GM12878 (cell line): ENCODE measurements at places on chromosomes 7 and 10.

- DNase-seq = no peak
Observed at GRCh38 chr10:30028006-30028737, 31.2 kb downstream of the JCAD start.

- no peak for DNase-seq
Observed at GRCh38 chr7:83684928-83685327, 36.0 kb upstream of the SEMA3E start.

DNA sequence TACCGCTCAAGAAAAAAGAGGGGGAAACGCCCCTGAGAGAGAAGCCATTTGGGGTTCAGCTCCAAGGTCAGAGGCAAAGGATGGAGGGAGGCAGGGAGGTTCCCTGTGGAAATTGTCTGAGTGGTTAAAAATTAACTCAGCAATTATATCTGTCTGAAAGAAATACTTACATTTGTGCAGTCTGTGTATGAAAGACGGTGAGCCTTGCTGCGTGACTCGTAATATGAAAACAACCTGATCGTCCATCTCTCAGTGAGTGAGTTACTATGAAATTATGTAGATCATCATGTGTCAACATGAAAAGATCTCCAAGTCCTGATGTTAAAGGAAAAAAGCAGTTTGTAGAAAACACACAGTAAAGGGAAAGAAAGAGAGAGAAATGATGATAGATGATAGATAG lies 67.2 kb upstream of the FAM204A start:
- DNase-seq = no peak

- DNase-seq = no peak
Observed at GRCh38 chr7:34015651-34016050, 110.3 kb downstream of the BMPER start.

GRCh38 chr7:129163875-129164544 lies 19.5 kb downstream of the TSPAN33 start:
- DNase-seq = no peak

DNA sequence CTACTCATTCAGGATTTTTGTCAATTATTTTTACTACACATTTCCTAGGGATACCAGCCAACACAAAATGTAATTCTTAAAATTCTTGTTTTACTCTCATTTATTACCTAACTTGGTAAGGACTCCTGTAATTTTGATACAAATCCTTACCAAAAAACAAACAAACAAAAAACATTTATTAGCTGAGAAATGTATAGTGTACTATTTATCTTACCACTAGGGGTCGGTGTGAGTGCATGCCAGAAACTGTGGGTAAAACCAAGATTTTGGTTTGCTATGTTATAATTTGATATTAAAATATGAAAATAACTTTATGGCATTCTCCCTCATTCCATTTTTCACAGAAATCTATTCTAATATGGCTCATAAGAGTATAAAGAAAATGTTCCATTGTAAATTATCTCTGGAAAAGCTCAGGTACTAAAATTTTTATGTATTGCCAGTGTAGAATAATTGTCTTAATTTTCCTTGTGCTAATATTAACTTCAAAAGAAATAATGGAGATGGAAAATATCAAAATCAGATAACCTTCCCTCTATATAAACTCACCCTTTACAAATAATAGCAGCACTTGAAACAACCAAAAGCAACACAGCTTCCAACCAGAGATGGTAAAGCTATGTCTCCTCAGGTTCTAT lies 290.8 kb upstream of the PCDH15 start:
- no peak for DNase-seq

- no peak for DNase-seq
Observed at GRCh38 chr7:153103202-153103601, 343.6 kb downstream of the ACTR3B start.

GRCh38 chr7:30446266-30446665 lies 32.3 kb downstream of the NOD1 start:
- no peak for DNase-seq

DNA sequence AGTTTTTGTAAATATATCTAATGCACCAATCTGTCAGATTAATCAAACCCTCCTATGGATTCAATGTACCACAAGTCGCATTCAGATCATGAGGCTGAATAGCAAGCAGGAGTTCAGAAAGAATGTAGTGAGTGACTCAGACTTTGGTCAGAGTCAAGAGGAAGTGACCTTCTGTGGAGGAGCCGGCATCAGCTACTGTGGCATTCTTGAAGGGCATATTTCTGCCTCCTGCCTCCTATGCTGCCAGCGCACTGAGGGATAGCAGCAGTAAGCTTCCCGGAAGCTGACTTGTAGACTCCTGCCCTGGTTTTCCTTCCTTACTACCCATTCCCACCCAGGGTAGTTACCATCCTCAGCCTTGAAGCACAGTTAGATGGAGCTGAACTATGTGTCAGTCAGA lies 867.5 kb downstream of the NRG3 start:
- no peak for DNase-seq
